ENCODE measurements at places on chromosomes 3 and 15.

DNA sequence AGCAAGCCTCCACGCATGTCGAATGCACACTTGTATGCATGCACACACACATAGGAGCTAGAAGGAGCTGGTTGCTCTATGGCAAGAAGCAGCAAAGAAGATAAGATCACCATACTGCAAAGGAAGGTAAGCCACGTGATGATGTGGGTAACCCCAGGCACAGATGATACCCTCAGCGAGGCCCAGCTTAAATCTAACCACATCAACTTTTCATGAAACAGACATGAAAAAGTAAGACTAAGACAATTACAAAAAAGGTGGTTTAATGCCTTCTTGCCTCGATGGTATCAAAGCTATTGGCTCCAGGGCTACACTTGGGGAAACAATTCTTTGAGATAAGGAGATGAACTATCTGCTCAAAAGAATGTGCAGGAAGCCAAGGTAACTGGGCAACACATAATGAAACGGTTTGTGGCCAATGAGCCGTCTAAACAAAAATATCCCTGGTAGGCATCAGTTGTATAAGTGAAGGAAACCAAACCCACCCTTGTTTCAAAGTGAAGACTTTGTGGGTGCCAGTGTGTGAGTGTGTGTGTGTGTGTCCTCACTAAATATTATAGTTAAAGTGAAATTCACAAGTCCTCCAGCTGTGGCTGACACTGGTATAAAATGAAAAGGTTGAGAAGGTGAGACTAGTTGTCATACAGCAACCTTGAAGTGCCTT, 365.7 kb upstream of the ICE2 start:
- peak; percentile 38 for DNase-seq

GRCh38 chr15:38021259-38021658, 86.8 kb downstream of the TMCO5A start:
- DNase-seq, result no peak

DNA sequence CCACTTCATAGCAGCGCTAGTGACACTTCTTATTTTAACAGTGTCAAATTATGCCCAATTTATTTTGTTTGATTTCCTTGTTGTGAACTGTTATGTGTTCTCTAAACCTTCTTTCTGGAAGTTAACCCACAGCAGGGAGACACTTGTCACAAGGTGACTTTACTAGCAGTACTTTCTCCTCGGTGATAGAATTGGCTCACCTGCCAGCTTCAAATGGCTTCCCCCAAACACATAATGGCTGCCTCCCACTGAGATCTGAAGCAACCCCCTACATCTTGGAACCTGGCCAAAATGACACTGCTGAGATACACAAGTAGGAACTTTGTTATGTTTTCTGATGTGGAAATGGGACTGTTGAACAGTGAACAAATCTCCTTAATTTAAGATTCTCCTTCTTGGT, 238.8 kb upstream of the DPH6 start:
- DNase-seq, result no peak

DNA sequence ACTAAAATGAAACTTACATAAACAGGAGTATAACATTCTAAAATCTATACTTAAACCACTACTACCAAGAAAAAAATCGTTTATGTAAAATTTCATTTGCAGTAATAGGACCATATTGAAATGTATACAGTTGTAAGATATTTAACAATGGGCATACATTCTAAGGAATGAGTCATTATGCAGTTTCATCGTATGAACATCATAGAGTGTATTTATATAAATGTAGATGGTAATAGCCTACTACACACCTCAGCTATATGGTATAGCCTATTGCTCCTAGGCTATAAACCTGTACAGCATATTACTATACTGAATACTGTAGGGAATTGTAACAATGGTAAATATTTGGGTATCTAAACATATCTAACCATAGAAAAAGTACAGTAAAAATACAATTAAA, 79.5 kb downstream of the DPH6 start:
- DNase-seq, result no peak

DNA sequence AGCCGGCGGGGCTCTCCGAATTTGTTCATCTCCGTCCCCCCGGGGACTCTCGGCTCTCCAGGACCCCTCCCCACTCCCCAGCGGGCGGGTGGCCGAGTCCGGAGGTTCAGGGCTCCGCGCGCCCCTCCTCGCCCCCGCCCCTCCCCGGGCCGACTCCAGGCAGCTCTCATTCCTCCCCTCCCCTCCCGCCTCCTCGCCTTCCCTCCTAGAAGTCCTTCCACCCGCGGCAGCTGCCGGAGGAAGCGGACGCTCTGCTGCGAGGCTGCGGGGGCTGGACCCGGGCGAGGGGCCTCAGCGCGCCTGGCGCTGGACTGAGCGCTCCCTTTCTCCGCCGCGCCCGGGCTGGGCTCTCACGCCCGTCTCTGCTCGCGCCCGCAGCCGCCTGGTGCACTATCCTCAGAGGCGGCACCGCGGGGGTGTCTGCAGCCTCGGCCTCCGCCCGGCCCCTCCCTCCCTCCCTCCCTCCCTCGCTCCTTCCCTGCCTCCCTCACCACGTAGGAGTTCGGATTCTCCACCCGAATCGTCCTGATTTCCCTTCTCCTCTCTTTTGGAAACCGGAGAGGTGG, at the start of gene ROBO2:
Gene ROBO2 (plus strand): TSS at position 494 of the 566 bp plus-strand sequence. CDS start 687 bp downstream, outside the sequence.
- no peak for DNase-seq

GRCh38 chr3:50441424-50442217, 61.8 kb downstream of the CACNA2D2 start:
- no peak for DNase-seq

GRCh38 chr15:75023872-75024636, 664 bp downstream of the PPCDC start:
- no peak for DNase-seq

DNA sequence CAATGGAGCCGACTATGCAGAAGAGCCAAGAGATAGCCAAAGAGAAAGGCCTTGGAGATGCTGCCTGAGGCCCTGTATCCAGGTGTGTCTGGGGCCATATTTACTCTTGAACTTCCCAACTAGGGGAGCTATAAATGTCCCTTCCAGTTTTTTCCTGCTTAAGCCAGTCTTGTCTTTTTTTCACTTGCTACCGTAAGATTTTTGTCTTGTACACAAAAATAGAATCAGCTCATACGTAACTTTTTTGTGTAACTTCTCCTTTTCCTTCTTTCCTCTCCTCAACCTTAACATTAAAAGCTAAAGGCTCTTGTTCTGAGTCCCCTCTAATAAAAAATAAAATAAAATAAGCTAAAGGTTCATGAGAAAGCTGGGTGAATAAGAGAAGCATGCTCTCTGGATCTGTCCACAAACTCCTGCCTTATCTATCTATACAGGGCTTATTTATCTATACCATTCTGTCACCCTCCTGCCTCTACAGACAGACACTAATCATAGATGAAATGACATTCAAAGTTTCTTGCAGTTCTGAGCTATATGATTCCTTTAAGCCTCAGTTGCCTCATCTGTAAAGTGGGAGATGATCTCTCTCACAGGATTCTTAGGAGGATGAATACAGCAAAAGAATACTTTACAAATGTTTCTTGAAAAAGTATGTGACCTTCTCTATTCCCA, 4.6 kb downstream of the SUMF1 start:
- DNase-seq, result no peak

- DNase-seq, result peak; percentile 41
Observed at GRCh38 chr3:49276475-49277382, at the start of gene C3orf62. C3orf62 (minus strand) TSS chr3:49277232; CDS start chr3:49276872, 360 bp downstream.

GRCh38 chr3:7205962-7206361, 345.0 kb downstream of the GRM7 start:
- no peak for DNase-seq

- DNase-seq, result no peak
Observed at GRCh38 chr15:98127586-98127985, 167.1 kb downstream of the ARRDC4 start.

DNA sequence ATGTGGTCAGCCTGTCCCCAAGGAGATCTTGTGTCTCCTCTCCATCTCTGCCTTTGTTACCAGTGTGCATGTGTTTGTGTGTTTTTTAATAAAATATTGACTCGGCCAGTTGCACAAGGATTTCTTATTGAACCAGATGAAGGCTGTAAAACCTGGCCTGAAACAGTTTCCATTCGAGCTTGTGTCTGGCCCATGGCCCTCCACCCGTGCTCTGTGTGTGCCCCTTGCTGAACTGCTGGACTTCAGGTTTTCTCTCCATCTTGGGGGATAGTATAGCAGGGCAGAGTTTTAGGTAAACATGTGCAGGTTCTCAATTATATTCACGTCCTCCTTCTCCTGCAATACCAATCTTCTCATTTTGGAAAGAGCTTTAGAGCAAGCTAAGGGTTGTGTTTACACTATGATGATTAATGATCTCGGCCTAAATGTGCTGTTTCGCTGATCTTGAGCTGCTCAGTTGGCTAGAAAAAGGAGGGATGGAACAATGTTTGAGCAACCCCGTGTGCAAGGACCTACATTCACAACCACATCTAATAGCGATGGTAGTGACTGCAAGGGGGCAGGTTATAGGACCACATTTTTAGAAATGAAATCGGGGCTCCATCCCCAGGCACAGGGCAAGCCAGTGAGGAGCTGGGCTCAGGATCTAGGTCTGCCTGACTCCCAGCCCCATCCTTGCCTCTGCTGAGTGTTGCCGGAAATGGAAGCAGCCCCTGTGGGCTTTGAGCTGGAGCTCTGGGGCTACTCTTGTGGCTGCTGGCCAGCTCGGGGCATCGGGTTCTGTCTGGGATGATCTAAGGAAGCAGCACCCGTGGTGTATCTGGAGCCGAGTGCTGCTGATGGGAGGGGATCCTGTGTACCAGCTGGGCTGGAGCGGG, 47.7 kb downstream of the CMTM6 start:
- DNase-seq, result no peak

GRCh38 chr15:44541282-44541958, 4.5 kb downstream of the EIF3J start:
- DNase-seq, result no peak

DNA sequence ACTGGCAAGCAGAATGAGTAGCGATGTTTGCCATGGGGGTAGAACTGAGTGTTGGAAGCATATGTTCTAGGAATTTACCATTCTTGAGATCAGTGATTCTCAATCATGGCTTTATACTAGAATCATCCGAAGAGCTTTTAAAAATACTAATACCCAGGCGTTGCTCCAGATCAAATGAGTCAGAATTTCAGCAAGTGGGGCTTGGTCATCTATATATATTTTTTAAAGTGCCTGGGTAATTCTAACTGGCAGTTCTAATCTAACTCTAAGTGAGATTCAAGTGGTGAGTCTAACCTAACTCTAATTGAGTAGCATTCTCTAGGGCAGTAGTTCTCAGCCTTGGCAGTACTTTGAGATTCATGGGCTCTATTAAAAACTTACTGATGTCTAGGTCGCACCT, 20.8 kb downstream of the TM4SF1 start:
- DNase-seq, result no peak

GRCh38 chr3:55911266-55911665, 424.2 kb upstream of the WNT5A start:
- DNase-seq, result no peak
